ENCODE measurements at places on chromosomes 16 and 17.

DNA sequence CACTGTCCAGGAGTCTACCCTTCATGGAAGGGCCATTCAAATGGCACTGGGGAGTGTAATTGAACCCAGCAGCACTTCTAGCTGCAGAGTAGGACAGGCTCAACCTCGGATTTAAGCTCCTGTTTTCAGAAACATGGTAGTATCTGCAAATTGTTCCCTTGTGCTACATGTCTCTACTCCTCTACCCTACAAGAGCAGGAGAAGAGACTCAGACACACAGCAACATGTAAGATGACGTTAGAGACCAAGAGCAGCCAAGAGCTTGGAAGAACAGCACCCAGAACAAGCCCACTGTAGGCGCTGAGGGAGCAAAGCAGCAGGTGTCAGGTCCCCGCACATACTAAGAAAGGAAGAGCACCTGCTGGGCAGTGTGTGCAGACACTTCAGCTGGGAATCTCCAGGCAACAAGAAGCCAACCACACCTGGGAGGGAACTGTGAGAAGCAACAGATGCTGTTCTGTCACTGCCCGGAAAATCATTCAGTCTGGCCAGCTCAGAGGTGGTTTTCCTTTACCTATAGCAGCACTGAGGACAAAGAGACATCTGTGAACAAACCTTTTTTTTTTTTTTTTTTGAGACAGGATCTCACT is 35.6 kb upstream of the MNT start:
- no peak for DNase-seq

- DNase-seq = no peak
These were observed 159.7 kb upstream of the CDH11 start for GRCh38 chr16:65281586-65281985.

GRCh38 chr17:59345476-59345875 is 14.0 kb downstream of the YPEL2 start:
- DNase-seq = no peak

GRCh38 chr16:74700116-74700437 is 585 bp downstream of the MLKL start:
- DNase-seq = no peak

- DNase-seq = peak; percentile 42
These were observed 6.6 kb downstream of the IGF2BP1 start for GRCh38 chr17:49003557-49004511.

GRCh38 chr17:73066148-73066884 is 26.2 kb downstream of the SLC39A11 start:
- no peak for DNase-seq

DNA sequence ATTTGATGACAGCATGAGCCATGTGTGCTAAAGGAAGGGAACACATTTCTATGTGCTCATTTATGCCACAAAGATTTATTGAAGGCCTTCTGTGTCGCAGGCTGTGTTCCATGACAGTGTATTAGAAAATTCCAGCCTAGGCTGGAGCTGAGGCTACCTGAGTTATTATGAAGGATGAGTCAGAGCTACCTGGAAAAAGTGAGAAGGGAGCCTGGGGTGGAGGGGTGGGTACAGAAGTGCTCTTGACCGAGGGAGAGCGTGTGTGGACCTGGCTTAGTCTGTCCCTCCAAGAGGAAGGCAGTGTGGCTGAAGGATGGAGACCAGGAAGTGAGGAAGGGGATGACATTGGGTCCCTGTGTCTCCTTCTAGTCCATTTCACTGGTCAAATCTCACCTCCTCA is 98.3 kb downstream of the N4BP1 start:
- no peak for DNase-seq

GRCh38 chr16:50311134-50311528 is 44.8 kb downstream of the ADCY7 start:
- DNase-seq = no peak

DNA sequence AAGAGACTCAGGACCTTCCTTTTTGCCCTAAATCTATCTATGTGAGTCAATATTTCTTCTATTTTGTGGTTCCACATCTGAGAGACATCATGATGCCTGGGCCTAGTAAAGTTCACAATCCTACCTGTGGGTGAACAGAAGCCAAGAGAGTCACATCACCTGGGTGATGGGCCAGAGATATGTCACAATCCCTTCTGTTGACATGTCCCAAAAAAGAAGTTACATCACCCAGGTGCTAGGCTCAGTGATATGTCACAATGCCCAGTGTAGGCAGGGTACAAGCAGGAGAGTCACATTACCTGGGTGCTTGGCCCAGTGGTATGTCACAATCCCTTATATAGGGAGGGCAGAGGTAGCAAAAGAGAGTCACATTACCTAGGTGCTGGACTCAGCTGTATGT is 2101.9 kb downstream of the TP53TG3F start:
- no peak for DNase-seq

DNA sequence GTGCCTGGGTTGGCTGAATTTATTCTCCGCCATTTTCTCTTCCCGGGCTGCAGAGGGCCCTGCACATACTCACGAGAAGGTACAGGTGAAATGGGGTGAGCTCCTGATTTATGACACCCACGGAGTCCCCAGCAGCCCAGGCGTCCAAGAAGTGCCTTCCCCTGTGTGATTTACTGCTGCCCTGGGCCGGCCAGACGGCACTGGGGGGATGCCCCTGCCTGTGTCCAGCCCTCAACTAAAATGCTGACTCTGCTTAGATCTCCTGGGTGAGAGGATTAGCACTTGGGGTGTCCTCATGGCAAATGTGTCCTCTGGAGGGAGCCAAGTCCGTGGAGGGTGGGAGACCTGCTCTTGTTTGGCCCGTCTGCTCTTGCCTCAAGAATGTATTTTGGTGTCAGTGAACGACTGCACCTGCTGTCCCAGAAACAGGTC is 132.4 kb downstream of the MAF start:
- no peak for DNase-seq

DNA sequence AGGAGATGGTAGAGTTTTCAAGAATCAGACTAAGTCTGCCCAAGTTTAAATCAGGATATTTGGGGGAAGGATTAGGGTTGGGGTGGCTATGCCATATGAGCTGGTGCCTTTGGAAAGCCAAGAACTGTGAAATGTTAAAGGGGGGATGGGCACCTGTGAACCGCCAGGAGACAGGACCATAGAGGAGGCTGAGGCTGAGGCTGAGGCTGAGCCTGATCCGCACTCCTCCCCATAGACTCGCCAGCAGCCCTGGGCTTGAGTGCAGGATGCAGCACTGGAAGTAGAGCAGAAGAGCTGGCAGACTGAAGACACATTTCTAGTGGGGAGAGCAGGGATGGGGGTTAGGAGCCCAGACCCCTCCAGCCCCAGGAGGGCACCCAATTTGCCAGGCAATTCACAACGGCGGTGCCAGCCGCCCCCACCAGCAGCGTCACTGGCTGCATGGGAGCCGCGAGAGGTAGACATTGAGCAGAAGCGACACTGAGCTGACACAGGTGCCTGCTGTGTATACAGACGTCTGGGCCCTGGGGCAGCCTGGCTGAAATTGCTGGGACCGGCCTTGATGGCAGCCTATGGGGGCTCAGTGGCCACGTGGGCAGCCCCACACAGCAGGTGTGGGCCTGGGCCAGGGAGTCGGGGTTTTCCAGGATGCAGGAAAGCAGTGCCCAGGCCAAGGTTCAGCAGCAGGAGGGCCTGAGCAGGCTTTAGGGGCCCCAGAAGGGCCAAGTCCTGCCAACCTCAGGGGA is 9.2 kb downstream of the PIMREG start:
- no peak for DNase-seq

DNA sequence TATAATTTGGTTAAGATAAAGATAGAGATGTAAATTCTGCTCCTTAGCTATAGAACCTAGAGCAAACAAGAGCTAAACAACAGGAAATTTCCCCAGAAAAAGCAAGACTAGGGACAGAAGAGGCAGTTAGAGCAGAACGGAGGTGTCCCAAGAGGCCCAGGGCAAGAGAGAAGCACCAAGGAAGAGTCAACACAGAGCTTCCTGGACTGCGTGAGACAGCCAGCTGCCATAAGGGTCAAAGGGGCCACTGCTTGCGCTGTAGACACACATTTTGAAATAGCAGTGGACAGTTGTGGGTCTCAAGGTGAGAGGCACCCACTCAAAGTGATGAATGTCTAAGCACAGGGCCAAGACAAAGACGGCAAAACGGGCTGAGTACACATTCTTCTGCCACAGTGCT is 156.6 kb downstream of the PARN start:
- no peak for DNase-seq

DNA sequence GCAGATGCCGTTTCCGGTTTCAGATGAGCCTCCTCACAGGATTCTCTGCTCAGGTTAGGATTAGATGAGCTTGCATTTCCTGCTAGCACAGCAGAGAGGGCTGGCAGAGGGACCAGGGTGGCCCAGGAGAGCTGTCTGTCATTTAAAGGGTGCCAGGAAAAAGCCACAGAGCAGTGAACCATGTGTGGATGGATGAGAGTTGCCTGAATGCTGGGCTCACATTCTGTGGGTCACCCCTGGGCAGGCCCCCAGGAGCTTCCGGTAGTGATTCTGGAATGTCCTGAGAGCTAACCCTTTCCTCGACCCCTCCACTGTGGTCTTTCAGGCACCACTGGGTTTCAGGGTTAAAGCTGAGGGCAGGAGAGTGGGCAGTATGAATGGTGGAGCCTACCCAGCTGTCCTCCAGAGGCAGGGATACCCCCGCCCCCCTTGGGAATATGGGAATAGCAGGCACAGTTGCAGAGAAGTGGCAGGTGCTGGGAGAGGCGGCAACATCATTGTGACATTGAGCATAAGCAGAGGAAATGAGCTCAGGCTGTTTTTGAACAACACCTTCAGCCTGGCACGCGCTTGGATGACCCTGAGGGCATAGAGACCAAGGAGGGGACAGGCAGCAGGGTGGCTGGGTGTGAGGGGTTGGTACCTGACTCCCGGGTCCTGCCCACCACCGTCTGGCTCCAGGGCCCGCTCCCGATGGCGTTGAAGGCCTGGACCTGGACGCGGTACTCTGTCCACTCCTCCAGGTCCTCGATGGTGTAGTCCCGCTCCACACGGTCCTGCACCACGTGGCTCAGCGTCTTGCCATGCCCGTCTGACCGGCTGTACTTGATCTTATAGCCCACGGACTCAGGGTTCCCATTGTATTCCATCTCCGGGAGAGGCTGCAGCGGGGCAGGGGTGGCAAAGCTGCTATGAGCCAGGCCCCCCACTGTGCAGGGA is 83.0 kb upstream of the CDC42EP4 start:
- DNase-seq = no peak

- no peak for DNase-seq
These were observed 1.7 kb upstream of the NLRC5 start for GRCh38 chr16:56987692-56988091.

GRCh38 chr16:29927070-29927905 is 1.3 kb upstream of the KCTD13 start:
- no peak for DNase-seq

- DNase-seq = no peak
These were observed 11.0 kb downstream of the CSF3 start for GRCh38 chr17:40025991-40026815.

- DNase-seq = no peak
These were observed 1.5 kb upstream of the ALOXE3 start for GRCh38 chr17:8119581-8120519.

Data from vagina (tissue), 2 donors.